Left ventricle myocardium superior (tissue), 1 donor: ENCODE measurements at places on chromosomes 7 and 10. TPM values are rescaled to one million over a fixed set of nuclear protein-coding genes. Genes with fewer than 3 reads are reported as not detected.

GRCh38 chr10:76729841-76730487 lies 907.6 kb downstream of the KCNMA1 start:
- no peak for DNase-seq

The IL15RA gene
- 7.0 TPM for total RNA-seq

DNA sequence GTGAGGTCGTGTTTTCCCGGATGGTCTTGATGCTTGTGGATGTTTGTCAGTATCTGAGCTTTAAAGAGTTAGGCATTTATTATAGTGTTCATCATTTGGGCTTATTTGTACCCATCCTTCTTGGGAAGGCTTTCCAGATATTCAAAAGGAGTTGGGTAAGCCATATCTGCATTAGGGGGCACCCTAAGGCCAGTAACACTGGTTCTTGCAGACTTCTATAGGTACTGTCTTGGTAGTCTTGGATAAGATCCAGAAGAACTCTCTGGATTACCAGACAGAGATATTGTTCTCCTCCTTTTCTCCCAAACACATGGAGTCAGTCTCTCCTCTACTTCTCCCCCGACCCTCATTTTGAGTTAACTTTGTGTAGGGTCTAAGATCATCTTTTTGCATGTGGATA lies 92.8 kb downstream of the SDK1 start:
- DNase-seq = no peak

DNA sequence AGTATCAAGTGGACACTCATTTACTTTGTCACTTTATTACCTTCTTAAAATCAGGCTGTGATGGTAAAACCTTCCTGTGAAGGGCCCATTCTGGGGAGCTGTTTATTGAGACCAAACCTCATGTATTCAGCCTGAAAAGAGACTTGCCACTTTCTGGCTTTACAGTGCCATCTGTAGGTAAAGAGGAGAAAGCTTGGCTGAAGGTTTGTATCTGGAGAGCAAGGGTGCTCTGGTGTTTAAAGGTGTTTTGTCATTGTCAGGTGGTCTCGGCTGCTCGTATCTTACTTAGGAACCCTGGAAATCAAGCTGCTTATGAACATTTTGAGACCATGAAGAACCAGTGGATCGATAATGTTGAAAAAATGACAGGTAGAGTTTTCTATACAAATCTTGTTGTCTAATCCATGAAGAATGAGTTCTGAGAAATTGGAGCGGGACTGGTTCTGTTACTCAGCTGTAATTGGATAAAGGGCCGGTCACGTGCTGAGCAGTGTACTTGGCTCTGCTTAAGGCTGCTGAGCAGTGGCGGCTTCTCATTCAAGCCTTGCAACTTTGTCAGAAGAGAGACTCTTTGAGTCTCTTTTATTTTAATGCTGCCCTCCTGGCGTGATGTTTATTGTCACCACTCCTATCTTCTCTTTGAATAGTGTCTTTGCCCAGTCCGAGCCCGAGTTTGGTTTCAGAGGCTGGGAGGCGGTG lies 46.9 kb downstream of the AP3M1 start:
- no peak for DNase-seq

The VPS37D gene
- 3.3 TPM for total RNA-seq

The UPP1 gene
- 20.9 TPM for total RNA-seq

The PON2 gene
- 39.9 TPM for total RNA-seq

The LIPM gene
- total RNA-seq = not detected

The TMUB1 gene
- total RNA-seq = 38.7 TPM

DNA sequence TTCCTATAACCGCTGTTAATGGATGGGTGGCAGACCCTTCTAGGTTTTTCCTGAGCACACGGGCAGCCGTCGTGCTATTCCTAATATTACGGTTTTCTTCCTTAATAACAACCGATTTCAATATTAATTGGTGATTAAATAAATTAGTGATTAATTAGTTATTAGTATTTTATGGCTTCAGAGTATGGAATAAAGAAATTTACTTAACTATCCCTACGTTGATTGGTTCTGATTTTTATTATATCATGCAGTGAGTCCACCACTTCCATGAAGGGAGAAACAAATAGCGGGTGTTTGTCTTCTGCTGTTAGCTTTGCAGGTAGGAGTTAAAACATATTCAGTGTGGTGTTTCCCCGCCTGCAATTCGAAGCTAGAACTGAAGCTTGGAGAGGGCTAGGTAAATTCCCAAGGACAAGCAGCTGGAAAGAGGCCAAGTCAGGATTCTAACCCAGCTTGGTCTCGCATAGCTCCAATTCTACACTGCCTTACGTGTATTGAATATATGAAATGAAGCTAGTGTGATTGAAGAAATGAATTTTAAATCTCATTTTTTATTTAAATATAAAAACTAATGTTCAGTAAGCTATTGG lies 928 bp upstream of the CSTF2T start:
- DNase-seq = no peak

GRCh38 chr10:132697578-132698200 lies 88.3 kb downstream of the NKX6-2 start:
- DNase-seq = peak; percentile 12

- DNase-seq = peak; percentile 61
Observed at GRCh38 chr10:104328896-104329710, 9.2 kb downstream of the ITPRIP start.

GRCh38 chr7:10888861-10889260 lies 84.8 kb upstream of the PHF14 start:
- no peak for DNase-seq

- DNase-seq = no peak
Observed at GRCh38 chr10:21285742-21286331, 239.6 kb downstream of the SKIDA1 start.

DNA sequence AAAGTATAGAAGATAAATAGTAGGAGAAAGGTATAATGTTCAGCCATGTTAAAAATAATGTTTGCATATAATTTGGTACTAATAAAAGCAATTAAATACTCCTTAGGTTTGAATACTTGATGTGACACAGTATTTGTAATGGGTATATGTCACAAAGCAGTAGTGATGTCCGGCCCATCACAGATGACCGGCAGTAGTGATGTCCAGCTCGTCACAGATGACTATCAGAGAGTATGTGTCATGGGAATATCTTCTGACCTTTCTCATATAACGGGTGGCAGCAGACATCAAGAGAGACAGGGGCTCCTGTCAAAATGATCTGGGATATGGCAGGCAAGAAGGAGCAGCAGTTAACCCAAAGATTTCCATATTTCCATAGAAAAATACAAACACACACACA lies 477.4 kb upstream of the KLF6 start:
- no peak for DNase-seq
